ENCODE measurements at places on chromosomes 11 and 22.

DNA sequence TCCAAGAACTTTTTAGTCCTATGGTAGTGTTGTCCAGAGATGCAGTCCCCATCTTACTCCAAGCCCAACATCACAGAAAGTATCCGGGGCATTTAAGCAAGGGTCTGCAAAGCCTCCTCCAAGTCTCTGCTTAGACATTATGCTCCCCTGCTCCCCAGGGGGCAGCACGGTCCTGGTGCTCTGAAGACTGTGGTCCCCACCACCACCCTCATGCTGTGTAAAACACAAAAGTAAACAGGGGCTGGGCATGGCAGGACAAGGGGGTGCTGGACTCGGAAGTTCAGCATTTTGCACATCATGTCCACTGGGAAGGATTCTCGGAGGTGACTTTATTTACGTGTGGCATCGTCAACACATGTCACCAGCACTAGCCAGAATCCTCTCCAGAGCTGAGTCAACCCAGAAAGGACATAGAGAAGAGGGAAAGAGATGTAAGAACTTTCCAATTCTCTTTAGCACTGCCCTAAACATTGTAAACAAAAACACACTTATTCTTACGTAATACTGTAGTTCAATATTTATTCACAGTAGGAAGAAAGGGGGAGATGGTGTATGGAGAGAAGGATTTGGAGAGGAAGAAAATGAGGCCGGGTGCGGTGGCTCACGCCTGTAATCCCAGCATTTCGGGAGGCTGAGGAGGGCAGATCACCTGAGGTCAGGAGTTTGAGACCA is 37.7 kb downstream of the TCIRG1 start:
- no peak overlapping the region for H3K27ac ChIP-seq
- no peaks in the 10 kb centered on the region for H3K27me3 ChIP-seq
- no peaks in the 10 kb centered on the region for H3K4me1 ChIP-seq
- no peaks in the 10 kb centered on the region for H3K36me3 ChIP-seq

- H3K4me1 ChIP-seq, result no peaks in the 10 kb centered on the region
- no peaks in the 10 kb centered on the region for H3K36me3 ChIP-seq
- no peaks in the 10 kb centered on the region for H3K27me3 ChIP-seq
Measured at GRCh38 chr11:72157131-72157530, 21.6 kb downstream of the FOLR3 start.

DNA sequence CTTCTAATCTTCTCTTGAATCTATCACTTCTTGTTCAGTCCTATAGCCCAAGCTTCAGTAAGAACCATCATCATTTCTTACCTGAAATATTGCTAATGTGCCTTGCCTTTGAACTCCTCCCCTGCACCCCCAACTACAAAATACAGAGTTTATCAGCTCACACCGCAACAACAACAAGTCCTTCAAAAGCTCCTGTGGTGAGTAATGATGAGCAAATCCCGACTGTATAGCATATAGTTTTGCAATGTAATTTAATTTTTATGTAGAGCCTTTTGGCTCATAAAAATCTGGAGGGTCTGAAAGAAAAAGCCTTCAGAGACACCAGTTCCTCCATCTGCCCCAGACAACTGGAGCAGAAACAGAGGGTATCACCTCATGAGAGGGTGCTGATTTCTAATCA is 124.7 kb downstream of the ARHGAP32 start:
- H3K27ac ChIP-seq, result no peak overlapping the region
- H3K36me3 ChIP-seq, result no peaks in the 10 kb centered on the region
- DNase-seq, result no peak
- H3K27me3 ChIP-seq, result no peaks in the 10 kb centered on the region
- no peak overlapping the region for H3K4me3 ChIP-seq

GRCh38 chr11:125086633-125087296 is 23.7 kb downstream of the SLC37A2 start:
- H3K4me3 ChIP-seq, result no peak overlapping the region
- DNase-seq, result no peak
- no peaks in the 10 kb centered on the region for H3K4me1 ChIP-seq
- H3K36me3 ChIP-seq, result no peaks in the 10 kb centered on the region
- no peaks in the 10 kb centered on the region for H3K27me3 ChIP-seq
- H3K27ac ChIP-seq, result no peak overlapping the region

GRCh38 chr11:118443590-118444218 is 7.4 kb downstream of the KMT2A start:
- no peaks in the 10 kb centered on the region for H3K27me3 ChIP-seq
- no peaks in the 10 kb centered on the region for H3K36me3 ChIP-seq
- H3K4me1 ChIP-seq, result peaks cover 75% of the 10 kb centered on the region
- H3K4me3 ChIP-seq, result no peak overlapping the region
- no peak overlapping the region for H3K27ac ChIP-seq

- no peak for DNase-seq
- no peak overlapping the region for H3K27ac ChIP-seq
Measured at GRCh38 chr11:76365038-76365679, 15.8 kb downstream of the THAP12 start.

- H3K4me3 ChIP-seq, result no peak overlapping the region
- H3K27ac ChIP-seq, result no peak overlapping the region
- no peaks in the 10 kb centered on the region for H3K4me1 ChIP-seq
Measured at GRCh38 chr22:33109514-33110430, 51.6 kb upstream of the SYN3 start.

- DNase-seq, result no peak
- no peak overlapping the region for H3K4me3 ChIP-seq
- no peaks in the 10 kb centered on the region for H3K36me3 ChIP-seq
- no peak overlapping the region for H3K27ac ChIP-seq
Measured at GRCh38 chr11:27874998-27875830, 175.0 kb upstream of the BDNF start.

All from transverse colon (tissue), 4 donors.